ENCODE measurements at places on chromosomes 5 and 9.
A peak's percentile ranks its signal among the peaks of the same experiment; 100 is the strongest.

DNA sequence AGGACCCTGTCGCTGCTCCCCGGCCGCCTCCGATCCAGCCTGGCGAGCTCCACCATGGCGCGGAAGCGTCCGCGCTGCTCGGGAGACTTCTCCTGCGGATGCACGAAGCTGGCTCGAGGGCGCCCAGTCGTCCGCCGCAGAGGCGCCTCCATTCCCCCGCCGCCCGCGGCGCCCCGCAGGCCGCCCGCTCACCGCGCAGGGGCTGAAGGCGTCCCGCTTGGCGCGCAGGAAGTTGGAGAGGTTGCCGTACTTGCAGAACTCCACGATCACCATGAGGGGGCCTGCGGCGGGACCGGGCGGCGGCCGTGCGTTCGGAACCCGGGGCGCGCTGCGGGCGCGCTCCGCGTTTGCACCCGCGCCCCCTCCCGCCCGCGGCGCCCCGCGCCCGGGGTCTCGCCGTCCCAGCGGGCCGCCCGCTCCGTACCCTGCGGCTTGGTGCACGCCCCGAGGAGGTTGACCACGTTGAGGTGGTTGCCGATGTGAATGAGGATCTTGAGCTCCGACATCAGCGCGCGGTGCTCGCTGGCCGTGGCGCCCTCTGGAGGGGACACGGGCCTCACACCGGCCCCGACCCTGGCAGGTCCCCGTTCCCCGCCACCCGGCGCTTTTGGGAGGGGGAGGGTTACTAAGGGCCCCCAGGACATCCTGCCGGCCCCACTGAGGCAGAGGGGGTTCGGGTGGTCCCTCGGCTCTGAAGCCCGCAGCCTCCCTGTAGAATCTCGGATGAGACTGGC, 27.7 kb upstream of the SCGB3A1 start:
- peak; percentile 54 for DNase-seq

- DNase-seq, result no peak
These were observed 199.6 kb downstream of the GAS1 start for GRCh38 chr9:86747711-86748110.

- no peak for DNase-seq
These were observed 4.0 kb downstream of the ISL1 start for GRCh38 chr5:51386916-51387883.

DNA sequence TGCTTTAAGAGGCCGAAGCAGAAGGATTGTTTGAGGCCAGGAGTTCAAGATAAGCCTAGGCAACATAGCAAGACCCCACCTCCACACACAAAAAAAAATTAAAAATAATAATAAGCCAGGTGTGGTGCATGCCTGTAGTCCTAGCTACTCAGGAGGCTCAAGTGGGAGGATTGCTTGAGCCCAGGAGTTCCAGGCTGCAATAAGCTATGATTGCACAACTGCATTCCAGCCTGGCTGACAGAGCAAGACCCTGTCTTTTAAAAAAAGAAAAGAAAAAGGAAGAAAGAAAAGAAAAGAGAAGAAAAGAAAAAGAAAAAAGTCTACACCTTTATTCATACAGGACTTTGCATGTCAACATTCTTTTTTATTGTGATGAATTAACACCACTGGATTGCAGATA, 2125.8 kb downstream of the MAT2B start:
- no peak for DNase-seq

GRCh38 chr9:3478549-3478953, 47.2 kb downstream of the RFX3 start:
- DNase-seq, result no peak

- no peak for DNase-seq
These were observed 39.4 kb downstream of the LHX2 start for GRCh38 chr9:124050955-124051354.

DNA sequence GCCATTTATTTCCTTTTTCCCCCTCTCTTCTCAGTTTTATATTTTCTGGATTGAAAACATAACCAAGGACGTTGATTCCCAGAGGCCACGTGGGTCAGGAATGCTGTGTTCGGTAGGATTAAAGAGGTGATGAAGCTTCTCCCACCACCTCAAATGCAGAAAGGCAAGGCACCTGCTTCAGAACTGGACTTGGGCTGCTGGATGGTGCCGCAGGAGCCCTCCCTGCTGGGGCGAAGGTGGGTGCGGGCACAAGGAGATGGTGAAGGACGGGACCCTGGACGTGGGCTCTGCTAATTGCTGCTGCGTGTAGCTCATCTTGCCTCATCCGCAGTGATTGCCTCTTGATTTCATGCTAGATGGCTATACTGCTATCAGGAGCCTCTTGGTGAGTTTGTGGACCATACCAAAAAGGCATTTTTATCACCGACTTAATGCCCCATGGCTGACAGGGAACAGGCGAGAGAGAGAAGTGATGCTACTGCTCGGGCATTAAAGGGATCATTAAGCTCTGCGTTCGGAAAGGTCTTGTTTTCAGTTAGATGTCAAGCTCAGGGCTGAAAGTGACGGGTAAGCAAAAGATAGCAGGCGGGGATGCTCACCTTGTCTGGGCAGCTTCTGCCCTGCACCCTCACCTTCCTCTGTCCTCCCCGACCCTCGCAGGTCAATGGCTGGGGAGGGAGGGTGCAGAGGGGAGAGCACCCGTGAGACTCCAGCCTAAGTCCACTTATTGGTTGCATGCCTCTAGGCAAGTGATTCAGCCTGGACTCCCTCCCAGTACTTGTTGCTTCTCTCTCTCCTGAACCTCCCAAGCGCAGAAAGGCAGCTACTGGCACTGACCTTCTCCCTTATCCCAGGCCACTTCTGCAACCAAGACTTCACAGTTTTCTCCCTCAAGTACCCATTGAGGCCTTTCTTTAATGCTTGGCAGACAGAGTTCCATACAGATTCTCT, 71.6 kb upstream of the FSTL4 start:
- no peak for DNase-seq

GRCh38 chr5:180082633-180083420, 11.3 kb upstream of the RNF130 start:
- no peak for DNase-seq

DNA sequence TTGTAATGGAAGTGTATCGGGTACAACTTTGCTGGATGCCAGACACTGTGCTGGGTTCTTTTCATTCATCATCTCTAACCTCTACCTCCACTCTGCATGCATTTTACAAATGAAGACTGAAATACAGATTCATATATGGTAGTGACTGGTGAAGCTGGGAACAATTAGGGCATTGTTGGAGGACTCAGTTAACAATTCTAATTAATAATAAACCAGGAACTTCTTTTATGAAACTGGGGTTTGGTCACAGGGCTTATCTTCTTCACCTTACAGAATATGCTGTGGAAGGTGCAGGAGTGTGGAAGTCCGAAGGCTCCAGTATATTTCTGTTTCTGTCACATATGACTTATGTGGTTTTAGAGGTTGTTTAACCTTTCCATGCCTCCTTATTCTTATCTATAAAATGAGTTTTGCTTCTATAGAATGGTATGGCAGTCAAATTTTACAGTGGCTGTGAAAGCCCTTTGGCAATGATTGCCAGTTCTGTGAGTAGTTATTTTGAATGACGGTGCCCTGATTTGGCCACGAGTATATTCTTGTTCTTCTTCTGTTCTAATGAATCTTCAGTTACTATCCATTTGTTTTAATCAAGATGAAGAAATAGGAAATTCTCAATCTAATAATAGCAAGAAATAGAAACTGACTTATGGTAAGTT, 284.7 kb downstream of the GABRB2 start:
- DNase-seq, result no peak

- DNase-seq, result no peak
These were observed 91.6 kb upstream of the ICE1 start for GRCh38 chr5:5330728-5331452.

DNA sequence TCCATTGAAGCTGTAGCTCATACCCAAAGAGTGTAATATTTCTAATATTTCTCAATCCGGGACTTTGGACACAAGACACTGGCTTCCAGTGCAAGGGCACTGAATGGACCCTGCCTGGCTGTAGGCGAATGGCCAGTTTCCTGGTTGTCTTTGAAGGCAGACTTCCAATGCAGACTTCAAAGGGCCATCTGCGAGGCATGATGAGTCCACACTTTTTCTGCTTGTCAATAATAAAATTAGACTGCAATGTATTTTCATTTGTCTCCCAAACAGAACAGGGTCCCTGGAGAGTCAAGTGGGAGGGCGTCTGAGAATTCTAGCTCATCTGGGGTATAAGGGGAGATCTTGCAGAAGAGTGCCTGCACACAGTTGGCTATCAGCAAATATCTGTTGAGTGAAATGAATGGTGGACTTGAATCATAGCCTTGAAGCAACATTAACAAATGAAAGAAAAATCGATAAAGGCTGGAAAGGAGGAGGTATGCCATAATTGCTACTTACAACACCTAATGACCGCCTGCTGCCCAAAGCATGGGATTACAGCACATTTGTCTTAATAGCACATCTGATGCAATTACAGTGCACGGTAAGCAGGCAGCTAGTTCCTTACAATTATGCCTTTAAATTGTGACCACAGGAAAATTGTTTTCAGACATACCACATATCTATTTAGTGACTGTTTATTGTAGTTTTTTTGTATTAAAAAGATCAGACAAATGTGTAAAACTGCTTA, 137.5 kb downstream of the ARHGEF28 start:
- DNase-seq, result no peak

GRCh38 chr5:75260708-75261107, 24.0 kb upstream of the ANKRD31 start:
- no peak for DNase-seq

- DNase-seq, result no peak
These were observed 27.9 kb upstream of the IL17B start for GRCh38 chr5:149406979-149407306.

GRCh38 chr5:116573279-116573701, 1.3 kb downstream of the SEMA6A start:
- peak; percentile 6 for DNase-seq

DNA sequence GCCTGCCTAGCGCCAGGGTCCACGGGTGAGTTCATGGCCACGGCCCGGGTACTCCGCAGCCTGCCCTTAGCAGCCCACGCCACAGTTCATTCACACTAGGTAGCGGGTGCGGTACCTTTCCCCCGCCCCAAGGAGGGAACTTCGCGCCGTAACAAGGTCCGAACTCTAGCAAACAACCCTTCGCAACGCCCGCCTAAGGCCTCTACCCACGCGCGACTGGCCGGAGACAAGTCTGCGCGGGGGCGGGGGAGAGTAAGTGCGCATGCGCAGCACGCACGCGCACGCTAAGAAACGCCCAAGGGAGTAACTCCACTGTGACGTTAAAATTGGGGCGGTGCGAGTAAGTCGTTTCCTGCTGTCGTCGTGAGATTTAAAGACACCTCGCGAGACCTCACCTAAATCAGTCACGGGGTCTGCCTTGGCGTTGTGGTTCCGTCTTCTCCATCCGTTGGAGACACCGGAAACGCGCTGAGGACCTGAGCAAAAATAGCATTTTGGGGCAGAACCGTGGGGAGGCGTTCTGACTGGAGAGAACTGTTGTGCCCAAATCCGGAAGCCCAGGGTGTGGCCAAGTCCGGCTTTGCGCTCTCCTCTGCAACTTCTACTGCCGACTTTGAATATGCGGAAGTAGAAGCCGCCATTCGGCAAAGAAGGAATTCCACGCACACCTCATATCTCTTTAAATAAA, at the start of gene RAPGEF6:
TSS of gene RAPGEF6 (minus strand) at position 234 of the 688 bp plus-strand sequence. CDS start at position 35, 199 bp downstream.
- DNase-seq, result peak; percentile 96

- DNase-seq, result no peak
These were observed 9.5 kb downstream of the OR2S2 start for GRCh38 chr9:35948451-35948850.

DNA sequence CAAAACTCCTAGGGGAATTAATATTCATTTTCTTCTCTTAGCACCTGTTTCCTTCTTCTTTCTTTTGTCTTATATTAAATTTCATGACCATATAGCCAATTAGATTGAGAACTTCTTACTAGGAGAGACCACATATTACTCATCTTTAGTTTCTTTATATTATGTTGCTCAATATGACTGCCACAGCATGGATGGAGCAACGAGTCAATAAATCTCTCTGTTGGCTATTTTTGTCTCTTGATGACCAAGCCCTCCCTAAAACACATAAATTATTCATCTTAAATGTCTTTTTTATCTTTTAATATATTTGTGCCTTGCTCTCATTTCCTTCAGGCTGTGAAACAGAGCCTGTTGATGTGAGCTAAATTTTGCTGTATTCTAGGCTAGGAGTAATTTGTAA, 123.0 kb downstream of the ADAMTSL1 start:
- DNase-seq, result no peak

GRCh38 chr5:116756531-116756930, 181.9 kb upstream of the SEMA6A start:
- no peak for DNase-seq

GRCh38 chr9:123438821-123439220, 82.8 kb downstream of the CRB2 start:
- DNase-seq, result no peak

GRCh38 chr9:14768405-14769229, 46.1 kb upstream of the CER1 start:
- DNase-seq, result no peak

GRCh38 chr9:131098391-131099101, 2.2 kb downstream of the AIF1L start:
- DNase-seq, result no peak

GRCh38 chr9:89883401-89884341, 278.9 kb downstream of the GADD45G start:
- DNase-seq, result no peak

- DNase-seq, result no peak
These were observed 41.7 kb upstream of the UBAC1 start for GRCh38 chr9:136002881-136003280.

DNA sequence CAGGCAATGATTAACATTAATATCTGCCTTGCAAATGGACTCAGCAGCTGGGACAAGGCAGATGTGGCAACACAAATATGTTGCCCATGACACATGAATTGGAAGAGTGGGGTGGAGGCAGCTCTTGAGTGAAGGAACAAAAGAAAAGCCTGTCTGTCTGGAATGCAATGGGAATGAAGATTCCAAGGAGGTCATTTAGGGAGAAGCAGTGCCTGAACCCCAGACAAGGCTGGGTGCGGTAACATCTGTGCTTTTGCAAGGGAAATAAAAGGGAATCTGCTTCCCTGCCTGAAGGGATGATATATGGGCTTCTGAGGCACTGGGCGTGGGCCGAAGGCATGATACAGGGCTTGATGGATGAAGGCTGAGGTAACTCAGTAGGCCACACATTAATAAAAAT, 94.1 kb upstream of the TRIM32 start:
- DNase-seq, result no peak

GRCh38 chr5:86095092-86095491, 522.6 kb upstream of the COX7C start:
- DNase-seq, result no peak

GRCh38 chr9:93336720-93337119, 114.8 kb upstream of the FAM120A start:
- DNase-seq, result no peak

GRCh38 chr5:135367076-135367475, 32.0 kb downstream of the MACROH2A1 start:
- no peak for DNase-seq

GRCh38 chr5:157857816-157858526, 974 bp downstream of the CLINT1 start:
- no peak for DNase-seq

DNA sequence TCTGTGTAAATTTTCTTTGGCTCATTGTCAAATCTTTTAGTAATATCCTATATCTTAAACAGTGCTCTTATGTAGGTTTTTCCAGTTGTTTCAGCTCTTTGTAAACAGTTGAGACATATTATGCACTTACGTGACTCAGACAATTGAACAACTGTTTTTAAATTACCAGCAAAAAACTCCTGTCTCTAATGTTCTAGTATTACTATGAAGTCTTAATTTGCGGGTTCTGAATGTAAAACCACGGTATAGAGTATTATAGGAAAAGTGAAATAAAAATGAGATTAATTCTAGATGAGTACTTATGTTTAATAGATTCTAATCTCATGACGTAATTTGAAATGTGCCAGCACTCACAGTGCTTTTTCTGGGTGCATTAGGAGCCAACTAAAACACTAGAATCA, 136.0 kb downstream of the GDNF start:
- no peak for DNase-seq

- peak; percentile 9 for DNase-seq
These were observed 29.2 kb downstream of the NR2F1 start for GRCh38 chr5:93611976-93612854.

All from stimulated activated naive CD8-positive, alpha-beta T cell treated with anti-CD3 and anti-CD28 coated beads, Interleukin-15, Interleukin-2, amounts not matched to agents 100 U/mL and 50 U/mL, for 24 hours (primary cell).